ENCODE measurements at places on chromosomes 5 and 9.

DNA sequence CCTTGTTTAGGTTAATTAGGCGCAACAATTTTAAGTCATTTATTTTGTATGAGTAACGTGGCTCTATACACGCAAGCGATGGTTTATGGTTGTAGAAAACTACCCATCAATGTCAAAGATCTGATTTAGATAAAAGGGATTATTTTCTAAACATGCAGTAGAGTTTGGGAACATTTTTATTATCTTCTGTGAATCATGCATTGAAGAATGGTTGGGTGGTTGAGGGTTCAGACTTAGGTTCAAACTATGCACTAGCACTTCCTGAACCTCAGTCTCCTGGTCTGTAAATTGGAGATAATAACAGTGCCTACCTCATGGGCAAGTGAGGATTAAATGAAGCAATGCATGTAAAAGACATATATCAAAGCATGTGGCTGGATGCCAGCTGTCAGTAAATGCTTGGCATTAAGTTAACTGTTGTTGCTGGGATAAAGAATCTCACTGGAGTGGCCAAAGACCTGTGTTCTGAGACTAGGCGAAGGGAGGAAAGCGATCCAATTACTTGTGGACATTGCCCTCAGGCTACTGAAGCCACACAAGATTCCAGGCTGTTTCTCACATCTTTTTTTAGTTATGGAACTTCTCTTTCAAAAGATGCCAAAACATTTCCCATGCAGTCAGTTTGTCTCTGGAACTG lies 1.1 kb upstream of the OTULINL start:
- no peak for DNase-seq

DNA sequence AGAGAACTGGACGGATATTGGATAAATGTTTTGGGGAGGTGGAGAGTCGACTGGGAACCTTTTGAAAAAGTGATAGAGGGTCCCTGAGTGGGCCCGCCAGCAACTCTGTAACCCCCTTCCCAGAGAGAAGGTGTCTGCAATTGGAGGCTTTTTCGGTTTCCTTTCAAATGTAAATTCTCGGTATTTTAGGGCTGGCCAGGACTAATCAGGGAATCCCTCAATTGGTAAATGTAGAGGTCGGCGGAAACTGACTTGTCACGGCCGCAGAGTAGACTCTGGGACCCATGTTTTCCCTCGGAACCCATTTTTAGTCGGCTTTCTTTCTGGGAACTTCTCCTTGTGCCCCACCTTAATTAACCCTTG lies 524 bp downstream of the CCNB1 start:
- DNase-seq, result no peak

- DNase-seq, result no peak
Measured at GRCh38 chr5:34040472-34040871, 2.5 kb downstream of the C1QTNF3 start.

DNA sequence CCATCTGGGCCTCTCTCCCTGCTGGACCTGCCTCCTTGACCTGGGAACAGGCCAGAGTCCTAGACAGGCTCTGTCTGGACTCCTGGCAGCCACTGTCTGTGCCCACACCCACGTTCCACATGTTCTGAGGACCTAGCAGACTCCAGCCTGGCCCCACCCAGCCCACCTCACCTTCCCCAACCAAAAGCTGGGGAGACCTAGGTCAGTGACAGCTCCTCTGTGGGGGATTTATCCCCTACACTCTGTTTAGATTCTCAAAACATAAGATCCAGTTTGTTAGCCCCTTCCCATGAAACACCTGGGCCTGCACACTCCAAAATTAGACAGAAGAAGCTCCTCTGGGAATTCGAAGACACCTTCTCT lies 59.8 kb upstream of the ADAMTS2 start:
- no peak for DNase-seq

DNA sequence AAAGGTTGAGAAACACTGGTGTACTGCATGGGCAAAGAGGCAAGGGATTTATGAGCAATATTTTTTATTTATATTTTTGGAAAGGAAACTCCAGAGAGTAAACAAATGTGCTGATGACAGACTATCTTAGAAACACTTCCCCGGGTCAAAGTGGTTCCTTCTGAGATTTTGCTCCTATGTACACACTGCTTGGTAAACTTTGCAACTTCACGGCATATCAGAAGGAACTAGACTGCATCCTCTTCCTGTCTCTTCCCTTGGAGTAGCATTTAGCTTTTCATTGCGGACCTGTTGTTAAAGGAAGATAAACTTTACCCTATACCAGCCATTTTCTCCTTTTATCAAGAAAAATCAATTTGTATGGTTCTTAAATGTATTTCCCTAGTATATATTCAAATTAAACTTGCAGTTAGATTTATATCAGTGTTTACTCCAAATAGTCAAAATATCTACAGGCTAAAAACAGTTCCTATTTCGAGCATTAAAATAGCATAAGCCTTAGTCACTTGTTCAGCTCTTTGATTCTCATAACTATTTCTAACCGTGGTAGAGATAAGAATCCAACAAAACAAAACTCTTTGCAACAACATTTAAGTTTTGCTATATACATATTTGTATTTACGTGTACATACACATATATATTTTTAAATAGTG lies 48.0 kb upstream of the LRRC19 start:
- DNase-seq, result no peak

All from activated CD4-positive, alpha-beta T cell treated with anti-CD3 and anti-CD28 coated beads for 24 hours (primary cell).